Esophagus muscularis mucosa (tissue), 4 donors: ENCODE measurements at places on chromosomes 1 and 21.

- DNase-seq = no peak
These were observed 12.3 kb downstream of the ARHGEF10L start for GRCh38 chr1:17551755-17552234.

DNA sequence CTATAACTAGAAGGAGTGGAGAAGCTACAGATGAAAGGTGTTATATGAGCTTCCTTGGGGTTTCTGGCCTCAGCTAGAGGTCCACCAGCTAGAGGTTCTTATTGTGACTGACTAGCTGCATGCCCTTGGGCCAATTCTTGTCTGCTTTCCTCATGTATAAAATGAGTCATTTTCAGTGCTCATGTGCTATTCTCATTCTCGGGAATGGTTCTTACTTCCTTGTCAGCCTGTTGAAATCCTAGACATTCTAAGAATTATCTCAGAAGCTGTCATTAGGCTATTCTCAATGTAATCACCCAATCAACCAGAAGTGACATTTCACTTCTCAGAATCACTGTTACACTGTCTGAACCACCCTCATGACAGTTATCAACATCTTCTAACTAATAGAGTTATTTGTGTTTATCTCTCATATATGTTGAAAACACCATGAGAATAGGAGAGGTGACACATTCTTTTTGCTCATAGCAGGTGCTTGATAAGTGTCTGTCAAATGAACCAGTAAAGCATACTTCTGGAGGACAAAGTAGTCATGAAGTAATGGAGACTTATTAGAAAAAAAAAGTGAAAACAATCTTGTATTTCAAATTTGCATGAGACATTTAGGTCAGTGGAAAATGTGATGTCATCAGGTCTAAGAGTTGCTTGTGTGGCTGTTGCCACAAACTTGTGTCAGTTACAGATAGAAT is 122.8 kb upstream of the IVNS1ABP start:
- no peak for DNase-seq

- no peak for DNase-seq
These were observed 15.4 kb upstream of the MEX3A start for GRCh38 chr1:156097499-156098178.

DNA sequence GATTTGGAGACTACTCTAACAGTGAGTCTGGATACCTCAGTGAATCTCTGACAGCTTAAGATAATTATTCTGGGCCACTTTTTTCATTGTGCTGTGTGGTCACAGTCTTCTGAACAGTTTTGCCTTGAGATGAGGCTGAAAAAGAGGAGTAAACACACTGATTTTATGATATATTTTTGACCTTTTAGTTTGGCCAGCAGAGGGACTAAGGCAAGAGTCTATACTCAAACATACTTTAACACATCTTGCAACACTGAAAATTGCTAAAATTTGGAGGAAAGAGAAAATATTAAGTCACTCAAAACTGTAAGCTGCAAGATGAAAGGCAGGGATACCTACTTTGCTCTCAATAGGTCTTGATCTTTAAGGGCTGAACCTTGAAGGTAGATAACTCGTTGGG is 182.7 kb downstream of the KCNT2 start:
- DNase-seq = no peak

- DNase-seq = no peak
These were observed 140.3 kb upstream of the CSF3R start for GRCh38 chr1:36622741-36623648.
